ENCODE measurements at places on chromosomes 2 and 18.

DNA sequence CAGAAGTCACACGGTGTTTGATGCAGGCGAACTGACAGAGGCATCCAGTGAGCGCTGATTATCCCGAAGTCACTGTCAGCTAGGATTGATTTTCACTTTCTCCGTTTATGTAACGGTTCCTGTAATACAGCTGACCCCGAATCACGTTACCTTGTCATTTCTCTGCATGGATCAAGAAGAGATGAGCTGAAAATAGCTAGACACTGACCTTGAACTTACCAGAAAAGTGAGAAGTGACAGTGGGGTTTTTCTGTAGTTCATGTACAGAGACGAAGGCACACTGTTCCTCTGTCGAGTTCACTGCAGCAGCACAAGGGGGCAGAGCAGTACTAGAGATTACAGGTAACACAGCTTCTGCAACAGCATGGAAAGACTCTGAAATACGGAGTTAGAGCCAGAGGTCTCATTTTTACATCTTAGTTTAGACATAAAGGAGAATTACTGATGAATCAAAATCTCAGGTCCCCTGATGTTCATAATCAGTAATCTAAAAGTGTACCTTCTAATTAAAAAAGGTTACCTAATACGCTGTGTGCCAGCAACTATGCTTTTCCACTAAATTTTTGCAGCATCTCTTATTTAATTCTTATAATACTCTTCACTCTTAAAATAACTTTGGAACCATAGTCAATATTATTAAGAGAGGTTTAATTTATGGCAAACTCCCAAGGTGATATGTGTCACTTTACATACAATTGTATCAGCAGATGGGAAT lies 33.1 kb downstream of the ARHGAP15 start:
- no peak for DNase-seq

GRCh38 chr18:68928762-68929675 lies 131.1 kb downstream of the CCDC102B start:
- no peak for DNase-seq

GRCh38 chr2:163667064-163667887 lies 68.5 kb downstream of the FIGN start:
- no peak for DNase-seq

DNA sequence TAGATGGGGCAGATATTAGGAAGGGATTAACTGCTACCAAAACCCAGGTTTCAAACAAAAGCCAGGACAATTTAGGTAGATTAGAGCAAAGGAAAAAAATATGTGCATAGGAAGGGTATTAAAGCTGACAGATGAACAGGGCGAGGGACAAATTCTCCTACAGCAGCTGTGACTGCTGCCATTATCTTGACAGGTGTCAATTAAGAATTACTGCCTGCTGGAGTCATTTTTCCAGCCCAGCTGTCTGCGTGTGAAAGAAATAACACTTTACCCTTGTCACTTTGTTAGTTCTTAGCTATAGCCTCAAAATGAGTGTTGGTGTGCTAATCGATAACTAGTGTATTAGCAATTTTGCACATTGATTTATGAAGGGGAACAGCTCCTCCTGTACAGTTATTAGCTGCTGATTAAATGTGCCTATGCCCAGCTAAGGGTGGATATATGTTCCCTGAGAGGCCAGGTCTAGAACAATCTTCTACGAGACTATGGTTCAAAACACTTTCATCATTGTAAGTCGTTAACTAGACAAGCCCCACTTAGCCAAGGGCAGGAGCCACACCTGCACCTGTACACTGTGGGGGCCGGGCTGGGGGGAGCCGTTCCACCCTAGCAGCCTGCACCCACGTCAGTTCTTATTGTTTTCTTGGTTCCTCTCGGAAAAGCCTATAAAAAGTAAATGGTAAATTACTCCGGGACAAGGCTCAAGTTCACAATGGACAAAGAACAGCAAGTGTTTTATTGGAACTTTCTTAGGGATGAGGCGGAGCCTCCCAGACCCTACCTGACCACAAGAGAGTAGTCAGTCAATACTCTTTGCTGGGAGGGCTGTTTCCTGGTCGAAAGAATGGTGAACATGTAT lies 7.7 kb downstream of the TSHZ1 start:
- no peak for DNase-seq

- peak; percentile 27 for DNase-seq
Observed at GRCh38 chr2:32009516-32010256, 1.1 kb downstream of the MEMO1 start.

- DNase-seq = no peak
Observed at GRCh38 chr2:74107071-74107470, 40.6 kb downstream of the BOLA3 start.

DNA sequence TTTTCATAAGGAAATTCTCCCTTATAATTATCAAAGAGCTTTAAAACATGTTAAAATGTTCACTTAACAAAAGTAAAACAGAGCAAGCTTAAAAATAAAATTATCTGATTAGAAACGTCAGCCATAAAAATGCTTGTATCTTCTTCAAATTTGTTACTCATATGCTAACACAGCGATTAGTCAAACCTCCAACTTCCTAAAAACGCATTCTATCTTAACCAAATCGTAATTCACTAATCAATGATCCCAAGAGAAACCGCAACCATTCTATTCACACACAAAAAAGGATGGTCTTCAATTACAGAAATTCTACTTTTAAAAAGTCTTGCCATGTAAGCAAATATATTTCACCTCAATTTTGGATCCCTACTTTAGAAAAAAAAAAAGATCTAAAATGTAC lies 1.9 kb downstream of the STK17B start:
- DNase-seq = no peak

DNA sequence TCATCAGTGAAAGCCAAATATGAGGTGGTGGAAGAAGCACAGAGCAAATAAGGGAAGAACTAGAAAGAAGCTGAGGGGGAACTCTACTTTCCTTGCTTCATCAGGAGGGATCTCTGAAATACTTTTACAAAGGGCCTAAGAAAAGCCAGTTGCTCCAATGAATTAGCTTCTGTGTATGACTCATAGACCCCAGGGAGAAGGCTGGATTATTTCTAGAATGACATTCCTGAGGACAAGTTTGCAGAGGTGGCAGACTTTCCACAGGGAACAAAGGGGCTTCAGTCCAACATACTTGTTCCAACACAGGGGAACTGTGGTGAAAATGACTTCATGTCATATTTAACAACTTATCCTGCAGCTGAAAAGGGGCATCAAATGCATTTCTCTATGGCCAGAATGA lies 29.0 kb downstream of the DOK1 start:
- no peak for DNase-seq

DNA sequence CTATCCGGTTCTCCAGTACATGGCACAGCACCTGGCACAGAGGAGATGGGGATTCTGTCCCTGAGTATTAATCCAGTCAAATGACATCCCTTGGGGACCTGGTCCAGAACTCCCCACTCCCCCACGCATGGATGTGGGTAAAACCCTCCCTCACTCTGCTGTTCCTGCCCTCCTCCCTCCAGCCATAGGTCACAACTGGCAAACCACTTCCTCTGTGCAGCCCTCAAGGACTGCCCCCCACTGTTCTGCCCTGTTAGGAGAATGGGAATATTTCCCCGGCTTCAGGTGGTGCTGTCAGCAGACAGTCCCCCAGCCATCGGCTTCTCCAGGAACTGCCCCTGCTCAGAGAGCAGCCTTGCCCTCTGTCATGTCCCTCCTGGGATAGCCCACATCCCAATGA lies 1.5 kb upstream of the TFCP2L1 start:
- no peak for DNase-seq

DNA sequence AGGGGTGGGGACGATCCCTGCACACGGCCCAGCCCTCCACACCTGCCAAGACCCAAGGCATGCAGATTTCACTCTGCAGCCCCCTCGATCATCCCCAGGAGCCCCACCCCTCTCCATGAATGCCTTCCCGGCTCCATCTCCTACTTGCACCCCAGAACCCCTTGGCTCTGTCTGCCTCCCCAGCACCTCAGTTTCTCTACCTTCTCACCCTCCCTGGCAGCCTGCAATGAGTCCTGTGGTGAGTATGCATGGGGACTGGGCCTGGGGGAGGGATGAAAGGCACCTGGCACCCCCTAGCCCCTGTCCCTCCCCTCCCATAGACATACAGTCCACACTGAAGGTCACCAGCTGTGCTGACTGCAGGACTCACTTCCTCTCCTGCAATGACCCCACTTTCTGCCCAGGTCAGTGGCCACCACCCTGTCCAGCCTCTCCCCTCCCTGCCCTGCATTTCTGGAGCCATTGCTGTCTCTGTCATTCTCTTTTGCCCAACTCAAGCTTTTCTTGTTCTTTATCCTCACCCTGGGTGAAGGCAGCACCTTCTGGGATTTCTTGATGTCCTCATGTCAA lies 1.0 kb downstream of the TEX51 start:
- no peak for DNase-seq

DNA sequence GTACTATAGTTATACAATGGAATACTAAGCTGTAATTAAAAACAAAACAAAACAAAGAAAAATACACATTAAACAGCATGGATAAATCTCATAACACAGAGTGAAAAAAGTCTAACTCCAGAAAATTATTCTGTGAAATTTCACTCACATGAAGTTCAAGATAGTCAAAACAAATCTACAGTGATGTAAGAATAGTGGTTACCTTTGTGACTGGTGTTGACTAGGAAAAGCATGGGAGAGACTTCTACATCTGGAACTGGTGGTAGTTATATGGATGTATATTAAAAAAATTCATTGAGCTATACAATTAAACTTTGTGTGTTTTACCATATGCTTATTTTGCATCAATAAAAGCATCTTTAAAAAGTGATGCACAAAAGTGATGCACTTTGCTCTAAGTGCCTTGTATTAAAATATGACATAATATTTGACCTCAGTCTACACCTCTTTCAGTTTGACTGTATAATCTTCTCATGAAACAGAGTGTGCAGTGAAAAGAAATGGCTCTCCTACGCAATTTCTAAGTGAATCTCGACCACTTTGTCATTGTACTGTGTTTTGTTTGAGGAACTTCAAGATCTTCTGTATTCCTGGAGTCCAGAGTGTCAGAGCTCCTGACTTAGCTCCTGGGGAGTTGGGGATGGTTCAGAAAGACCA lies 28.0 kb downstream of the STAT4 start:
- no peak for DNase-seq

GRCh38 chr2:196719110-196719872 lies 79.8 kb downstream of the CCDC150 start:
- no peak for DNase-seq

DNA sequence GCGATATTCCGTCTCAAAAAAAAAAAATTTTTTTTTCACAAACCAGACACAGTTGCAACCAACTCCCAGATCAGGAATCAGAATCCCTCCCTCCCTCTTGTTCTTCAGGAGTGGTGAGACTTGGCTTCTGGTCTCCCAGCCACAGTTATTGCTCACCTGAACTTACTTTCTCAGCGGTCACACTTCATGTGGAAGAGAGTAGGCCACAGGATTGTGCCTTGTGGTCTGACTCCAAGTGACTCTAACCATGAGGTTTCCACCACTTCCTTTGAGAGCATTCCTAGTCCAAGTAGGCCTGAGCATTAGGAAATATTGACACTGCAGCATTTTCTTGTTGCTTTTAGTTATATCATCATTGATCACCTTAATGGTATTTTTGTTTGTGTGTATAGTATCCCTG lies 12.1 kb downstream of the FMNL2 start:
- DNase-seq = no peak

DNA sequence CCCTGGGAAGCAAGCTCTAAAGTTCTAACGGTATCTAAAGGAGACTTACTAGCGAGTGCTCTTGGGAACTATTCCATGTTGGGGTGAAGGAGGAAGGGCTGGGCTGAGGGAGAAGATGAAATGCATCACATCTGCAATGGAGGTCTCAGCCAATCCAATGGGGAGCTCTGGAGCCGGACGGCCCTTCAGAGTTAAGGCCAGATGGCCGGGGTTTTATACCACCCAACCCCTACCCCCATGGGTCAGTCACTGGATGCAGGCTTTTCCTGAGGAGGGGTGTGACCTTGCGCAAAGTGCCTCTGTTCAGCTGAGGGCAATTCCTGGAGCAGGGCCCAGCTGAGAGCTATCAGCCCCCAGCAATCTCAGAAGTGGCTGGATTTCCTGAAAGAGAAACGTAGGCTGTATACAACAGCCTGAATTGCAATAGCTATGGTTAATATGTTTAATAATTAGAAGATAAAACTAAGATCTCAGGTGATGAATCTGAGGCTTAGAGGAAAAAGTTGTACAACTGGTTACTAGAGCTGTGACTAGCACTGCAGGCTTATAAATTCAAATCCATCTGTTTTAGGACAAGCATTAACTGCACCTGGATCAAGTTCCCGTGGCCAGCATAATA lies 21.6 kb downstream of the EIPR1 start:
- DNase-seq = no peak

GRCh38 chr2:4909346-4910009 lies 782.7 kb upstream of the SOX11 start:
- no peak for DNase-seq

DNA sequence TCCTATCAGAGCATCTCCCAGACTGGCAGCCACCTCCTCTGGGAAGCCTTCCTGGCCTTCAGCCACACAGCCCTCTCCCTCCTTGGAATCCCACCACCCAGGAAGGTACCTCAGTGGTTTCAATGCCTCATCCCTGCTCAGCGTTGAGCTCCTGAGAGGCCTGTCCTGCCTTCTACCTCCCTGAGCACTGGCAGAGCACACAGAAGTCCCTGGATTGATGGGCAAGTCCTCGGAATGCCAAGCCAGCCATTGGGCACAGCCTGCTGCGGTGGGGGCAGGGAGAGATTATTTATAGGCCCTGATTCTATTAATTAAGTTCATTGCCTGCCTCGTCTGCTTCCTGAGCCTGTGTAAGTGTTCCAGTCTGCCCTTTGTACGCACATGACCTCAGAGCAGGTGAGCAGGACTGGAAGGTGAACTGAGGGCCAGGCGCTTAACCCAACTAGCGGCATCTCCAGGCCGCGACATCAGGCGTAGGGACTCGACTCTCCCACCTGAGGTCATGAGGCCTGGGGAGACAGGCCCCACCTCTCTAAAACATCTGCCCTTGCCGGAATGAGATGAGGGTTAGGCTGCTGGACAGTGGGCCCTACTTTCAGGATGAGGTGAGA lies 63.4 kb downstream of the SMAD7 start:
- DNase-seq = no peak

DNA sequence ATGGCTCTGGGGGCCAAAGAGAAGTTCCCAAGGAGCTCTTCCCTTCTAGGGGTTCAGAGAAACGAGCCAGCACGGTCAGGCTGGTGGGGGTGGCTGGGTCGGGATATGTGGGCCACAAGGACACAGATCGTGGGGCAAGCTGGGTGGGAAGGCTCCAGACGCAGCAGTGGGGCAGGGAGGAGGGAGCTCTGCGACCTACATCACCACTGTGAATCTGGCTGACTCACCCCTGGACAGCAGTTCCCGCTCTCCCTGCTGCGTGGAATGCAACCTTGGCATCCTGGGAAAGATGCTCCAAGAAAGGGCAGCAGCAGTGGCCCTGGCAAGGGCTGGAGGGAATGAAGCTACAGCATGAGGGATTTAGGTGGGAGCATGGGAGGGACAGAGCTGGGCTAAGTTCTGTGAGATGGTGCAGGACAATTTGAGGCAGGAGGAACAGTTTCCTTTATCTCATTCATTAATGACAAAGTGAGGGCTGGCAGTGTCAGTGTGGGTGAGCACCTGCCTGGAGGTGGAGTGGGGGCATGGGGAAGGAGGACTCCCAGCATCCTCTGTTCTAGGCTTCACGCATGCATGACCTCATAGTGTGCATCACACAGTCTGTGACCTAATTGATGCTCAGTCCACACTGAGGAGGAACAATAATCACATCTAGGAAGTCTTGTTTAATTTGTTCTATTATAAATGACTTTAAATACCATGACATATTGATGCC lies 25.0 kb downstream of the CELF4 start:
- no peak for DNase-seq

Measured in GM12892 (cell line).